ENCODE measurements at places on chromosomes 5 and 9.

- no peak for DNase-seq
These were observed 9.2 kb downstream of the CNTFR start for GRCh38 chr9:34580358-34580757.

DNA sequence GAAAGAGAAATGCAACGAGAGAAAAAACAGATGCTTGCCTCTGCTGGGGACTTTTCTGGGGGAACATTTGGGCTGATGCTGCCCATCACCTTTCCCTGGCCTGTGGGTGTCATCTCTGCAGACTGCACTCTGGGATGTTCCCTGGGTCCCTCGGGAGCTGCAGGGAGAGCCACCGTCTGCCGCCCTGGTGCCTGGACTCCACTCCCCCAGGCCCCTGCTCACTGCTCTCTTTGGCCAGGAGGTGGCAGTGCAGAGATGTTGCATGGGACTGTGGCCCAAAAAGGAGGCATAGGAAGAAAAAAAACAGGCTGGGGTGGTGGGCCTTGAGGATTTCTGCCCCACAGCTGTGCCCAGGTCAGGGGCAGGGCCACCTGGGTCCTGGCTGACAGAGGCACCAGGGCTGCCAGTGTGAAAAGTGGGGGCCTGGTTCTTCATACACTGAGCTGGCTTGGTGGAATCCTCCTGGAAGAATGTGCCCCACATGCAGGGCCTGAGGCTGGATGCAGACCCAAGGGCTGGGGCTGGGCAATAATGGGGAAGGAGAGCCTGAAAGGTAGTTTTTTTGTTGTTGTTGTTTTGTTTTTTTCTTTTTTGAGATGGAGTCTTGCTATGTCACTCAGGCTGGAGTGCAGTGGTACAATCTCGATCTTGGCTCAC is 353.6 kb downstream of the SLIT3 start:
- DNase-seq: no peak

DNA sequence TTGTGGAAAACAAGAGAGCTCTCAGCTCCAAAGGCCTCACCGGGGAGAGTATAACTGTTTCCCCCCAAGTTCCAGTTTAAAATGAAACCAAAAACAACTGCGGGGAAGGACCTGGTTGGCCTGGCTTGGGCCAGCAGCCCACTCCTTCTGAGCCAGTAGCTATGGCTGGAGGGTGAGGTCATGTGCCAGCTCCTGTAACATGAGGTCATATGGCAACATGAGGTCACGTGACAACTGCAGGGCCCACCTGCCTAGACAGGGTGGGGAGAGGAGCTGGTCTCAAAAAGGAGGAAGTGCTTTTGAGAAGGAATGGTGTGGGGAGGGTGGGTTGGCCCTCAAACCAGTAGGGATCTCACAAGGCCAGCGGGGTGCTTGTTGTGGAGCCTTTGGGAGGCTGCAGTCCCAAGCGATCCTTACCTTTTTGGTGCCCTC is 29.3 kb upstream of the CRB2 start:
- no peak for DNase-seq

DNA sequence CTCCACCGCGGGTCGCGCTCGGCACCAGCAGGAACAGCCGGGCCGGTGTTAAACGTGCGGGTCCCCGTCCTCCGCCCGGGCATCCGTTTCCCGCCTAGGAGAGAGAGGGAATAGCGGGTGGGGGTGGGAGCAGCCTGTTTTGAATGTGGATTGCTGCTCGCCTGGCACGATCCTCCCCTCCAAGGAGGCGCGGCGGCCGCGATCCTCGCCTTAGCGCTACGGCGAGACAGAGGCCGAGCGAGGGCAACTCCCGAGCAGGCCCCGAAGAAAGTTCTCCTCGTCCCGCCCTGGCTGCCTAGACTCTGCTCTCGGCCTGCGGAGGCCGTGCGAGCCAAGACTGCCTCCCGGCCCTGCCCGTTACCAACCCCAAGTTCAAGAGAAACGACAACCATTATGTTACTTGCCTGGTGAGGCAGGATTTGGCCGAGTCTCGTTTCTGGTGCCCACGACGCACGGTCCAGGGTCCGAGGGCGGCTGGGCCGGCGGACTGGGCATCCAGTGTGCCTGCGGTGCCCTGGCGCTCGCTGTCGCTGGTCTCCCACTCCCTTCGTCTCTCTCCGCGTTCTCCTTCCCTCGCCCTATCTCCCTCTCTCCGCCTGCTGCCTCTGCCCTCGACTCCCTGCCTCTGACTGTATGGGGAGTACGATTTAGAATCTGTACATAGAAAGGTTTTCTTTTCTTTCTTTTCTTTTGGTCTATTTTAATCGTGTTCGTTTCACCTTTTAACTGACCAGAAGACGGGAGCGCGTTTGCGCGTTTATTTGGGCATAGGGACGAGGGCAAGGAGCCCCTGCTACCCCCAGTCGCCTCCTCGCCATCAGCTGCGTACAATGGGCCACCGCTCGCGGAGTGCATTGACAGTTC is 724 bp downstream of the NR2F1-AS1 start:
- no peak for DNase-seq

- no peak for DNase-seq
These were observed 12.8 kb upstream of the PRSS3 start for GRCh38 chr9:33782395-33783152.

DNA sequence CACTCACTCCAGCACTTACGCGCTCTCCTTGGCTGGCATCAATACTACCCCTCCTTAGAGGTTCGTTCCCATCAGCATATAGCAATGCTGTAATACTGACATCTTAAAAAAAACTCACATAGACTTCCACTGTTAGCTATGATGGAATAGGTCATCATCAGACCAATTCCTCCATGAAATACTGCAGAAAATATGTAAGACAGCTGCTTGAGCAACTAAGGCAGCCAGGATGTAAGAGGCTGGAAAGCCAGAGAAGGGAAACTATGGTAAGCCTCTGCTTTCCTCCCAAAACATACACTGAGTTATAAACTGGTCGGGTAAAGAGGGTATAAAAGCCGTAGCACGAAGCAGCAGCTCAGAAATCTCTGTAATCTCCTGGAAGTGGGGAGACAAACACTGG is 33.5 kb downstream of the AUH start:
- DNase-seq: no peak

DNA sequence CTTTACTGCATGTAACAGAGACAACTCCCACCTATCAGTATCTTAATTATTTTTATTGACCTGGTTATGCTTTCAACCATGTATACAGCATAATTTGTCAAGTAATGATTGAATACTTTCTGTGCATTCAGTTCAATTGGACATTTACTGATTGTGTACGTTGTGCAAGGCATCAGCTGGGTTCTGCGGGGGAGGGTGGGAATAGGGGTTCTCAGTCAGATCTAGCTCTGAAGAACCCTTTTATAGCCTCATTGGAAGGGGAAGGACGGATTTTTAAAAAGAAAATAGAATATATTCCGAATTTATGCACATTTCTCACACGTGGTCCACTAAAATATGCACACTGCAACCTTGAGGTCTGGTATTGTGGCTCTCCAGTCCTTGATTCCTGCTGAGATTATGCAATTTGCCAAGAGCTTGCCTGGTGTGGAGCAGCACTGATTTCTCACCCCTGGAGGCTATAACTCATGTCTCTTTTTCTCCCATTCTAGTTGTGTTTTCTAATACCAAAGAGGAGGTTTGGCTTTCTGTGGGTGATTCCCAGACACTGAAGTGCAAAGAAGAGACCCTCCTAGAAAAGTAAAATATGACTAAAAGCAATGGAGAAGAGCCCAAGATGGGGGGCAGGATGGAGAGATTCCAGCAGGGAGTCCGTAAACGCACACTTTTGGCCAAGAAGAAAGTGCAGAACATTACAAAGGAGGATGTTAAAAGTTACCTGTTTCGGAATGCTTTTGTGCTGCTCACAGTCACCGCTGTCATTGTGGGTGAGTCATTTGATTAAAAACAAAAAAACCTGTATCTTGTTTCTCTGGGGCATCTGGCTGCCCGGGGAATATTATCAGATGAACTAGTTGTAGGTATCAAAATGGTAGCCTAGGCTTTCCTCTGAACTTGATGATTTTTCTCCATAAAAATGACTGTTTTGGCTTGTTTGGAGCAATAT is 1.7 kb downstream of the SLC1A3 start:
- DNase-seq: no peak

DNA sequence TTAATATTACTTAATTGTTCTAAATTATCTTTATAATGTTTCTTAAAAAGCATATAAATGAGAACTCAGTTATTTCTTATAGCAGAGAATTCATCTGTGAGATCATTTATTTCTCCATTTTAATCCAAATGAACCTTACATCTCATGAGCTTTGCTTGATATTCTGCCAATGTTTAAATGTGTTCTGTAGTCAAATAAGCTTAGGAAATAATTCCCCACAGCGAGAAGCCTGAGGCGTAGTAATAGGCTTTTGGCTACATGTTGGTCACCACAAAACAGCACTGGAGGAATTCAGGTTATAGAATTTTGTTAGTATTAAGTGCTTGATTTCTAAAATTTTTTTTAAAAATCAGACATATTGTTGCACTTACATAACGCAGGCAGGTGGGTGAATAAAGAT is 585.3 kb upstream of the RORB start:
- DNase-seq: no peak

GRCh38 chr5:67409126-67409777 is 212.7 kb upstream of the CD180 start:
- DNase-seq: no peak

GRCh38 chr5:19891658-19892057 is 96.3 kb downstream of the CDH18 start:
- no peak for DNase-seq

DNA sequence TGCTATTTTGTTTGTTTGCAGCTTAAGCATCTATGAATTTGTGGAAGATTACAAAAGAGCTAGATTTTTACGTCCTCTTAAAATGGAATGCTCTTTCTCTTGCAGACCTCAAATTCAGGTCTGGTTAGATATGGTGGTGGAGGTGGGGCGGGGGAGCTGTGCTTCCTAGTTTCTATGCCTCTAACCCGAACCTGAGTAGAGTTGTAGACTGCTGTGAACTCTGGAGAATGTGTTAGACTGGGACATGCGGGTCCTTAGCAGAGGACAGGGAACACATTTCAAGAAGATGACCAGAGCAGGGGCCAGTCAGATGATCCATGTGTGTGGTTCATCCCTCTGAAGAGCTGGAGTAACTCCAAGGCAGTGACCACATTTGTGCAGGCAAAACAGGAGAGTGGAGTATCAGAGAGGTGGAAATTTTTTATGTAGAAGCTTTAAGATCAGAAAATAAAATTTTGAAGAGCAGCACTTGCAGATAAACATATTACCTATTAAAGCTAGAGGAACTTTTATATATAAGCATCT is 154.9 kb downstream of the FAM174A start:
- DNase-seq: no peak

DNA sequence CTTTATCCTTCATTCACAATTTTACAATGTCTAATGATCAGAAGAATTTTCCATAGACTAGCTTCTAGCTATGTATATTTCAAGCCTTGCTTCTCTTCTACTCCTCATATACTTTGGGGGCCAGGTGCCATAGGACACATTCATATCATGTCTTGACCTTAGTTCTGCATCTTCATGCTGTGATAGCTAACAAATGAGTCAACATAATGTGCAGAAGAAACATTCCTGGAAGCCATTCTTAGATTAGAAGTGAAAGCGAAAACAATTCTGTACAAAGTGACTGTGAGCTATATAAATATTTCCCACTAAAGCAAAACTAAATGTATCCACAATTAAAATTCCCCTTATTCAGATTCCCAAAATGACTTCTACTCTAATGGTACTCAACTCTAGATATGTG is 320.2 kb upstream of the NREP start:
- no peak for DNase-seq

GRCh38 chr5:78766412-78766762 is 117.8 kb upstream of the LHFPL2 start:
- DNase-seq: no peak

GRCh38 chr5:94788527-94788926 is 170.1 kb downstream of the SLF1 start:
- DNase-seq: no peak

GRCh38 chr9:479304-479970 is 264.8 kb downstream of the DOCK8 start:
- DNase-seq: no peak

DNA sequence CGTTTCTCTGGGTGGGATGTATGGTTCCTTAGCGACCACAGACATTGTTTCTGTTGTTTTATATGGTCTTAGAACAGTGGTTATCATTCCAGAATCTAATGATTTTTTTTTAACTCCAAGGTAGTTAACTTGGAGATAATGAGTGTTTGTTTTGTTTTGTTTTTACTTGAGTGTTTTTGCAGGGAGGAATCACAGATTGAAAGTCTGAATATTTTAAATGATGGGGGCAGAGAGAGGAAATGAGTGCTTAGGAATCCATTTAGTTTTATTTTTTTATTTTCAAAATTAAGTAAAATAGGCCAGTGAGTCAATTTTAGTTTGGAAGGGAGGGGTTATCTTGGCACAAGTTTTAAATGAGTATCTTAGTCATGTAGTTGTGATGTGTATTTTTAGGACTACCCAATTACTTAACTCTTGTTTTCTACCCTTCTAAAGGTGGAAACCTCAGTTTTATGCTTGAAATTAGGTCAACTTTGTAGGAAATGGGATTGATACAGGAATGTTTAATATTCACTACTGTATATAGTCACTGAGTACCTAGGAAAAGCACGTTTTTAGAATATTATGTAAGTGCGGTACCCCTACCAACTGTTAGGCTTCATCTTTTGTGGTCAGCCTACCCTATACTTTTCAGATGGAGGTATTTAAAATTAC is 2.0 kb downstream of the UBE2R2 start:
- no peak for DNase-seq

- no peak for DNase-seq
These were observed 221.7 kb downstream of the ZNF608 start for GRCh38 chr5:124524552-124525232.

GRCh38 chr5:126017096-126017495 is 406.1 kb upstream of the GRAMD2B start:
- DNase-seq: no peak

DNA sequence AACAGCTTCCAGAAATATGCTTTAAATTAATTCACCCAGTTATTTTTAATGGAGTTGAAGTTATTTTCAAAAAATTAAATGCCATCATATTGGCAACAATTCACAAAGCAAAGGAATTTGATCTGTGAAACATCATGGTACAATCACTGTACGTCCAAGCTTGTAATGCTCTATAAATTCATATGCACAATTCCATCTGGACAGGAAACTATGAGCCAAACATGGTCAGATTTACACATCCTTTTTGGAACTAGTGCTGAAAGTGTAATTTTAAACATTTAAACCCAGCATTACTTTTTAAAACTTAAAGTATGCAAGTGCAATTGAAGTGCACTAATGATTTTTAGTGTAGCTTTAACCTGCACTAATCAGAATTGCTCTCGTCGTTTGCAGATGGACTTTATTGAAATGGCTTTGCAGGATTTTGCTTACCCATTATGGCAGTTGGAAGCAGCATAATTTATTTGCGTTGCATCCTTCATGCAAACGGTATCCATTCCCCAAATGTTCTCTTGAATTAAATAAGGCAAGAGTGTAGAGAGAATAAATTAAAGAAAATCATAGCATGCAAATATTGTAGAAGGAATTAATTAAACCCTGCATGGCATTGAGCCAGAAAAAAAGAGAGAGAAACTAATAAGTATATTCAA is 21.0 kb upstream of the OR13F1 start:
- no peak for DNase-seq

GRCh38 chr5:141951332-141951781 is 6.6 kb downstream of the PCDH12 start:
- no peak for DNase-seq

GRCh38 chr5:153896701-153897100 is 142.0 kb downstream of the FAM114A2 start:
- DNase-seq: no peak

- DNase-seq: no peak
These were observed 55.6 kb downstream of the ARHGEF37 start for GRCh38 chr5:149636861-149637246.

Measured in stimulated activated CD4-positive, alpha-beta T cell treated with anti-CD3 and anti-CD28 coated beads, Interleukin-15, amount 100 ng/mL, for 1 hour (primary cell).